ENCODE measurements at places on chromosomes 5 and 9. TPM values are rescaled to one million over a fixed set of nuclear protein-coding genes. Genes with fewer than 3 reads are reported as not detected.

The RLN2 gene
- total RNA-seq: 4.0 TPM

The ZNF608 gene
- 0.05 TPM for total RNA-seq

The STXBP1 gene
- 14.5 TPM for total RNA-seq

The RNF130 gene
- 17.7 TPM for total RNA-seq

The SLC22A4 gene
- 1.8 TPM for total RNA-seq

The SCAMP1 gene
- 18.1 TPM for total RNA-seq

The TMEM215 gene
- not detected for total RNA-seq

The TRIM23 gene
- 8.5 TPM for total RNA-seq

The QRFP gene
- total RNA-seq: not detected

The AIF1L gene
- total RNA-seq: 0.53 TPM

The GPR151 gene
- total RNA-seq: not detected

The UNC5A gene
- total RNA-seq: not detected

The FSTL4 gene
- total RNA-seq: not detected

The AK1 gene
- total RNA-seq: 41.9 TPM

The TAF11L10 gene
- not detected for total RNA-seq

The LRRC19 gene
- total RNA-seq: not detected

The CRAT gene
- total RNA-seq: 21.4 TPM

The PCDHGA8 gene
- not detected for total RNA-seq

The ENC1 gene
- total RNA-seq: 1.9 TPM

The PCDHB11 gene
- total RNA-seq: not detected

The IFNA21 gene
- not detected for total RNA-seq

The NEUROG1 gene
- total RNA-seq: not detected

The CDH10 gene
- not detected for total RNA-seq

The OTULINL gene
- total RNA-seq: 18.8 TPM

The C9orf152 gene
- not detected for total RNA-seq

The WNT8A gene
- total RNA-seq: not detected

The PLCXD3 gene
- not detected for total RNA-seq

The PRELID2 gene
- total RNA-seq: 2.3 TPM

The AQP3 gene
- 17.8 TPM for total RNA-seq

The DOCK8 gene
- 199 TPM for total RNA-seq

The EGFL7 gene
- 0.93 TPM for total RNA-seq

The GABRA1 gene
- not detected for total RNA-seq

The MARCOL gene
- not detected for total RNA-seq

The IL5 gene
- total RNA-seq: 2.1 TPM
